Activated T-cell treated with anti-CD3 and anti-CD28 coated beads for 48 hours (primary cell): ENCODE measurements at places on chromosomes 7 and 10.

GRCh38 chr10:72379062-72379461, 24.3 kb upstream of the DNAJB12 start:
- no peak for DNase-seq

DNA sequence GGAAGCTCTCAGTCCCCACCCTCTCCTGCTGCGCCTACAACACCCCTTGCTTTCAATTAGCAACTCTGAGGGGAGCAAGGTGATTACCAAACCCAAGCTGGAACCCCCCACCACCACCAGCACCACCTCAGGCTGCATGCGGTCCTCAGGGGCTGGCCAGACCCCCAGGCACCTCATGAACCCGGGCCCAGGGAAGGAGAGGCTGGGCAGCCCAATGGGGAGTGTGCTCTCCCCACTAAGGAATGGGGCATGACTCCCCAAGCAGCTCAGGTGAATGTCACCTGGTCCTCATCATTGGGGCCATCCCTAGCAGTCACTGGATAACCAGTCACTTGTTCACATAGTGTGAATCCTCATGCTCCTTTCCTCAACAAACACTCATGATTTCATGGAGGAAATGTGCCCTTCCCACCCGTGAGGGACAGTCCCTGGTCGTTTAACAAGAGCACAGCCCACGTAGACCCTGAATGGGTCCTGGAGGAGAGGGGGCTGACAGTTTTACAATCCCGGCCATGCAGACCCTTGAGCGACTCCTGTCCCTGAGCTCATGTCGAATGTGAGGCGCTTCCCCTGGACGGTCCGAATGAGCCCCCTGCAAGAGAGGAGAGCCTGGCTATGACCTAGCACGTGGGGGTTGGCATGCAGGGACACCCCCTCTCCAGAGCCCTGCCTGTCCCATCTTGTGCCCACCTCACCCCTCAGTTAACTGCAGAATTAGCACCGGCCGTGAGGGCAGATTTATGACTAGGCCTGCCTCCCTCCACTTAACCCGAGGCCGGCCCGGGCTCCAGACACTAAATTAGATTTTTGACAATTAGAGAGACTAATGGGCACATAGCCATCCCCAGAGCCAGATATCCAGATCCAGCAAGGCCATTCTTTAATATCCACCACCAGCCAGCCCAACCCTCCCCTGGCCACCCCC, 29.1 kb downstream of the POLL start:
- no peak for DNase-seq

GRCh38 chr10:31034098-31034909, 2.6 kb upstream of the ZNF438 start:
- no peak for DNase-seq

GRCh38 chr10:25888627-25889026, 45.4 kb upstream of the MYO3A start:
- no peak for DNase-seq

DNA sequence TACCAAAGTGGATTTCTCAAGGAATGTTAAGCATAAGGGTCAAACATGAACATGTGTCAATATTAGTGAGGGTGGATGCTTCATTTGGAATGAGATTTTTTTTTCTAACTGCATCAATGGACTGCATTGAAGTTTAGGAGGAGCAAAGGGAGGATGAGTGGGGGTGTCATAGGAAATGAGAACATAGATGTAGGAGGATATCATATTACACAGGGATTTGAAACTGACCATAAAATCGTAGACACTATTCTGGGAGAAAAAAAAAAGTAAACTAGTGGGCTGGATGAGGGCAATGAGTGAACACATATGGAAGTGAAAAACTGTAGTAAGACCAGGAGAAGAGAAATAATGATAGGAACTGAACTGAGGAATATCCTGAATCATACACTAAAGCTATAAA, 109.4 kb downstream of the SEMA3A start:
- DNase-seq: no peak

DNA sequence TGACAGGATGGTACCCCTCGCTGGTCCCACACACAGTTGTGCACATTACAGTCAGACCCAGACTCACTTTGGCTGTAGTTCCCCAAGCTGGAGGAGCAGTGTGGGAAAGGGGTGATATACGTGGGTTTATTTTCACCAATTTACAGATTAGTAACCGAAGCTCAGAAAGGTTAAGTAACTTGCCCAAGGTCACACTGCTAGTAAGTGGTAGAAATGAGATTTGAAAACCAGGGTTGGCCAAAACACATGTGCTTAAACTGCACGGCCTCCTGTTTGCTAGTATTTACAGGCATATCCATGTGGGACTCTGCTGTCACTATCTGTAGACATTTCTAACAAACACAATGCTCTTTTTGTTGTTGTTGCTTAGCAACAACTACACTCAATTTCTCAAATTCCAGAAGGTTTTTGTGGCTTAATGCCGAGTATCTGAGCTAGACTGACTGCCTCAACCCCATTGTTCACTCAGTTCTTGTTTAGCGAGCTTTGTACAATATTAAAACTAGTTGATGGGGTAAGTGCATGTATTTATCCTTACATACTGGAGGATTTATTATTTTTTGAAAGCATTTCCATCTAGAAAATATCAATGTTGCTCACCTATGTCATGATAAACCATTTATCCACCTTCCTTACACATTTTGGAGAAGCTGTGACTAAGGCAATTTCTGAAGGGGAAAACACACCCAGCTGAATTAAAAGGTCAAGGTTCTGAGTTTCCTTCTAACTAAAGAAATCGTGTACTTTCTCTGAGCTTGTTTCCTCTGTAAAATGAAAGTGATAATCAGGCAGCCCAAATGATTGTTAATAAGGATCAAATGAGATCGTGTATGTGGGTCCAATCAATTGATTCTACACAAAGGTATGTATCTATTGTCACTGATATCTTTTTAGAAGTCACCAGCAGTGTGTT, 5.3 kb upstream of the TMEM139 start:
- DNase-seq: no peak

DNA sequence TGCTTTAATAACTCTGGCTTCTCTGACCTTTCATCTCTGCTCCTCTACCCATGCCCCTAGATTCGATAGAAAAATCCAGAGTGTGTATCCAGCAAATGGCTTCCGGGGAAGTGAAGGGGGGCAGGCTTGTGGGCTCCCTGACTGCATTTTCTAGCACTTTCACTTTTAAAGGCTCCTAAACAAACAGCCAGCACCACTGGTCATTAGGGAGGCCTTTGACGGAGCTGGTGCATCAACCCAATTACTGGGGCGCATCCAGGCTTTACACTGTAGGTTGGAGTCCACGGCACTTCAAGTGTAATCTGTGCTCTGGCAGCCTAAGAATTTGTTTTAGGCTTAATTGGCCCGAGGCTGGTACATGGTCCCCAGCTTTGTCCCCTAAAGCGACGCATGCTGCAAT, 291.9 kb downstream of the GFRA1 start:
- no peak for DNase-seq

- DNase-seq: no peak
Observed at GRCh38 chr10:84567133-84567532, 238.7 kb downstream of the CCSER2 start.
